Ecto neural progenitor cell (in vitro differentiated cells): ENCODE measurements at places on chromosomes 6 and 20.

GRCh38 chr6:33822575-33823395, 19.0 kb upstream of the MLN start:
- peak; percentile 80 for DNase-seq

GRCh38 chr6:27267857-27268434, 20.4 kb downstream of the PRSS16 start:
- no peak for DNase-seq

DNA sequence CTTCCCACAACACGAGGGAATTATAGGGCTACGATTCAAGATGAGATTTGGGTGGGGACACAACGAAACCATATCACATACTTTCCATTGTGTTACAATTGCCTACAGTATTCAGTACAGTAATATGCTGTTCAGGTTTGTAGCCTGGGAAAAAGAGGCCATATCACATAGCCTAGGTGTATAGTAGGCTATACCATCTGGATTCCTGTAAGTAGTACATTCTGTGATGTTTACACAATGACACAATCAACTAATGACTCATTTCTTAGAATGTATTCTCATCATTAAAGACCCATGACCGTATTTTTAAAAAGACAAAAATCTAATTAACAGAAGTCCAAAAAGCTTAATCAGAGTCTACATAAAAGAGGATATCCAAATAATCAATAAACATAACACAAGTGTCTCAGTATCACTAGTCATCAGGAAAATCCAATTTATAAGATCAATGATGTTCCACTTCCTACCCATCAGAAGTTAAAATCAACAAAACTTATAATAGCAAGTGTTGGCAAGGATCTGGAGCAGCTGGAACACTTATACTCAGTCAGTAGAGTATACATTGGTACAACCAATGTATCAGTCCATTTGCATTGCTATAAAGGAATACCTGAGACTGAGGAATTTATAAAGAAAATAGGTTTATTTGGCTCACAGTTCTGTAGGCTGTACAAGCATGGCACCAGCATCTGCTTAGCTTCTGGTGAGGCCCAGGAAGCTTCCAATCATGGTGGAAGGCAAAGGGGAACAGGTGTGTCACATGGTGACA, 215.9 kb downstream of the CLVS2 start:
- no peak for DNase-seq

- no peak for DNase-seq
Observed at GRCh38 chr6:168042426-168043192, 36.4 kb downstream of the FRMD1 start.

GRCh38 chr20:15012566-15012965, 675.2 kb upstream of the FLRT3 start:
- peak; percentile 62 for DNase-seq

GRCh38 chr6:133277900-133278545, 36.9 kb downstream of the EYA4 start:
- DNase-seq, result no peak

DNA sequence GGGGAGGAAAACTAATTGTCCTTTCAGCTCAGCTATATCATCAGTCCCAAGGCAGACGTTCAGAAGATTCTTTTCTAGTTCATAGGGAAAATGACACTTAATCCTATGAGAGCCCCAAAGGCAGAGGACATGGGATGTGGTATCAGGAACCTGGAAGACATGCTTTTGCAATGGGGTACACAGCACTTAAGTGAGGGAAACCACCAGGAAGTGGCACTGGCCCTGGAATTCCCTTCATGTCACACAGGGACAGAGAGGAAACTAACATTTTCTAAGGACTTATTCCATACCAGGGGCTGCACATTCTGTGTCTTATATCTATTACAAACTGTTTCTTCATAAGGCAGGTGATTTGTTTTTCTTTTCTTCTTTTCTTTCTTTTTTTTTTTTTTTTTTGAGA, 28.2 kb downstream of the VPS52 start:
- no peak for DNase-seq

DNA sequence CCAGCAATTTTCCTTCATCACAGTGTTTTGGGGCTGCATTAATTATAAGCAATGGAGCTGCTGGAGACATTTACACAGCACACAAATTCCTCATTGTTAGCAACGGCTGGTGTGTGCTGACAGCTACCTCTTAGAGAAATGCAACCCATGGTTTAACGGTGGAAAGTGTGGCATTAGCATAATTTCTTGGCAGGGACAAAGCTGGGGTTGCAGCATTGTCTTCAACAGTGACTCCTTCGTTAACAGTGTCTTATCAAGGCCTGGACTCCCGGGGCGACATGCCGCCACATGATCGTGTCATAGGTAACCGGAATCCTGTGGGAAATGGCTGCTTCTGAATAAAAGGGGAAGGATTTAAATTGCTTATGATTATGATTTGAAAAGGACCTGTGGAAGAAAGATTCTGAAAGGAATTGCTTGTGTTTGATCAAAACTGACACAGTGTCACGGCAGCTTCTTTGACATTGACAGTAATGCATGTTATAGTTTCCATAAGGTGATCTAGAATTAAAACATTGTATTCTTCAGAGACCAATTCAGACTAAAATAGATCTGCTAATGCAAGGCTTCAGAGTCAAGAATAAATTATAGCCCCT, 128.0 kb downstream of the UST start:
- DNase-seq, result no peak

GRCh38 chr20:37526238-37526838, 1.3 kb downstream of the BLCAP start:
- DNase-seq, result peak; percentile 69

DNA sequence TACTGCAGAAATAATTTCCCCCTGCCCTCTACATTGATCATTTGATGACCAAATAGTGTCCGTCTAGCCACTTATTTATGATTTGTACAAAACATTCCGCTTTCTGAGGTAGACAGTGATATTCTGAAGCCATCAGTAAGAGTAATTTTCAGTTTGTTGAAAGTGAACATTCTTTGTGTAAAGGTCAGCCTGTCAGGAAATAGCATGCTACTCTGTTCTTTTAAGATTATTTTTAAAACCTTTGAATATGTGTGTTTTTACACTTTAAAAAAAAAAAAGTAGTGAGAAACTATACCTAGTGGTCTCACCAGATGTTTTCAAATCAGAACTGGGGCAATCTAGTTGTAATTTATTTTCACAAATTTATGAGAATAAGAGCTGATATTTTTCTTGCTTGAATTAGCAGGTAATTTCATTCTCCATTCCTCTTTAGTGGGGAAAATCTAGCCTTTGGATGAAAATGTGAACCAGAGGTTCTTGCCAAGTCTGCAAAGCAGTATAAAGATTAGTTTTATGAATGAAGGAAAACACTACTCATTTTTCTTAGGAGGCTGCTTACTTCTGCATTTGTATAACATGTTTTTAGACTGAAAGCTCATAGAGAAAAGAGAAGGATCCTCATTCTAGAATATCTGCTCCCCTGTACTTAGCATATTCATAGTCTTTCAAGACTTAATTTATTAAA, 12.1 kb upstream of the REV3L start:
- no peak for DNase-seq

DNA sequence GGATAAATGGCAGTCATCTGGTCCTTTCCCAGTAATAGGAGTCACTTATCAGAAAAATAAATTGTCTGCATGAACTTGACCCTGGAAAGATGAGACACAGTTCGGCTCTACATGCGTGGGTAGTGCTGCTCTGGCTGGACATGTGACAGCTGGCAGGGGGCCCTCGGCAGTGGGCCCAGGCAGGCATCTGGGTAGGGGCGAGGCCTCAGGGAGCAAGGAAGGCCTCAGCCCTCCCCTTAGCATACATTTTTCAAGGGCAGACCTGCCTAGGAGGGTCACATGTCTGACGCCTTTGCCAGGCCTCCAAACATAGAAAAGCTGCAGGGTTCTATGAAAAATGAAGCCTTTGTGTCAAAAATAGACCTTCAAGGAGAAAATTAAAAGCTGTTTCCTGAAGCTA, 12.8 kb upstream of the ILRUN start:
- no peak for DNase-seq

GRCh38 chr6:51292659-51293058, 474.0 kb downstream of the TFAP2B start:
- DNase-seq, result no peak

DNA sequence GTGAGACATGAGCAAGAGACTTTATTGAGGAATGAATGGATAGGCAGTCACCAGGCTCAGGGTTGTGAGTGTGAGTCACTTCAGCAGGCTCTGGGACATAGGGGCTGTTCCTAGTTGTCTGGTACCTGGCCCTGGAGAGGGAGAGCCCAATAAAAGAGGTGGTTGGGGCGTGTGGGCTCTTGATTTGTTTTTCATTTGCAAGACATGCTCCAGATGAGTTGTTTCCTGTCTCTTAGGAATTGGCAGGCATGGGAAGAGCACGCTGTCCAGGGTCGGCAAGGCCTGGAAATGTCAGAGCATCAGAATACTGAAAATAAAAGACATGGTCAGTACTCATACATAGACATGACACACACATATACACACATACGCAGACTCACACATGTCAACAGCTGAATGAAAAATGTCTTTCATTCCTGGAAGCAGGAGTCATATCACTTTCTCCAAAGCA, 166.3 kb upstream of the SULF2 start:
- no peak for DNase-seq

DNA sequence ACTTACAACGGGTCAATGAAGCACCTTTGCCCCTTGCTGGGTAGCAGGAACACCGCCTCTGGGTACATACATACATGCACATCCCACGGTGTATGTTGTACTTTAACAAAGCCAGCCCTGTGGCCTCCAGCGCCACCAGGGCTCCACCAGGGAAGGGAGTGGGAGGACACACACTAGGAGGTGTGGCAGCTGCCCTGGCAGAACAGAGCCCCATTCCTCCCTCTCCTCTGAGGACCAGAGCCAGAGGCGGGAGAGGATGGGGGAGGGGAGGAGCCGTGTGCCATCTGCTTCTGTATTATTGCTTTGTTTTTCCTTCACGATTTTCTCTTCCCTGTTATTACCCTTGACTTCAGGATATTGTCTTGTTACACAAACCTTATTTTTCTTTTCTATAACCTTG, 105.8 kb upstream of the TRAF3IP2 start:
- no peak for DNase-seq

DNA sequence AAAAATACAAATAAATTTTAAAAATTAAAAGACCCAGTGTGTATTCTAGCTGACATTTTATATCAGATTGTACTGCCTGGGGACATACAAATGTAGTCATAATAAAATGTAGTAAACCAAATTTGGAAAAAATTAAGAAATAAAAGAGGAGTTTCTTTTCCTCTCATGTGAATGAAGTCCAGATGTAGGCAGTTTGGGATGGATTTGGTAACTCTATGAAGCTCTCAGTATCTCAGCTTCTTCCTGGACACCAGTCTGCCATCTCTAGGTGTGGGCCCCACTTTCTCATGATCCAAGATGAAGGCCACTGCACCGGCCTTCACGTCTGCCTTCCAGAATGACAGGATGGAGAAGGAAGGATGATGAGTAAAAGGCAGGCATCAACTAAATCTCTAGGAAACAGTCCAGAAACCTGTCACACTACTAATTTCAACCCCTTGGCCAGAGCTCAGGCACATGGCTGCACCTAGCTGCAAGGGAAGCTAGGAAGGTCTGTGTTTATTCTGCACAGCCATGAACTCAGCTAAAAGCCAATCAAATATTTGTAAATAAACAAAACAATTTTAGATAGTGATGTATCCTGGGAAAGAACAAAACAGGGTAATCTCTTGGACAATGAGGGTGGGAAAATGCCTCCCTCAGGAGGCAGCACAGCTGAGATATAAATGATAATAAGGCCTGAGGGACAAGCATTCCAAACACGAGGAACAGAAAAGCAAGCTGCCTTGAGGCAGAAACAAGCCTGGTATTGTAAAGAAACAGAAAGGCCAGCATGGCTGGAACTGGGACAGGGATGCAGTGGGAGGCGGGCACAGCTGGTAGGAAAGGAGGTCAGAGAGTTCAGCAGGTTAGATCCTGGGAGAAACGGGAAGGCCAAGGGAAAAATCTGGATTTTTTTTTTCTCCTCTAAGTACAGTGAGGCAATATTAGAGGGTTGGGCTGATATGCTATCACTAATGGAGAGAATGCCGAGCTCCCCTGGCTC, 88.5 kb upstream of the PTPN1 start:
- no peak for DNase-seq
